Occipital lobe (tissue), 3 donors: ENCODE measurements at places on chromosomes 4 and X.

DNA sequence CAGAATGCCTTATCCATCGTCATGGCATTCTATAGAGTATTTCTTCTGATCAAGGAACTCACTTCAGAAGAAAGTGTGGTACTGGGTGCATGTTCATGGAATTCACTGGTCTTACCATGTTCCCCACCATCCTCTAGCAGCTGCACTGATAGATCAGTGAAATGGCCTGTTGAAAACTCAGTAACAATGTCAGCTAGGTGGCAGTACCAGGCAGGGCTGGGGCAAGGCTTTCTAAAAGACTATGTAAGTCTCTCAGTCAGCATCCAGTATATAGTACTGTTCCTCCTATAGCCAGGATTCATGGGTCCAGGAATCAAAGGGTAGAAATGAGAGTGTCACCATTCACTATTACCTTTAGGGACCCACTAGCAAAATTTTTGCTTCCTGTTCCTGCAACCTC is 15.8 kb upstream of the LDB2 start:
- no peak for DNase-seq

GRCh38 chr4:168998596-168998995 is 11.5 kb downstream of the CBR4 start:
- DNase-seq, result no peak

- DNase-seq, result no peak
These were observed 270.8 kb downstream of the GRIA3 start for GRCh38 chrX:123454712-123455431.

DNA sequence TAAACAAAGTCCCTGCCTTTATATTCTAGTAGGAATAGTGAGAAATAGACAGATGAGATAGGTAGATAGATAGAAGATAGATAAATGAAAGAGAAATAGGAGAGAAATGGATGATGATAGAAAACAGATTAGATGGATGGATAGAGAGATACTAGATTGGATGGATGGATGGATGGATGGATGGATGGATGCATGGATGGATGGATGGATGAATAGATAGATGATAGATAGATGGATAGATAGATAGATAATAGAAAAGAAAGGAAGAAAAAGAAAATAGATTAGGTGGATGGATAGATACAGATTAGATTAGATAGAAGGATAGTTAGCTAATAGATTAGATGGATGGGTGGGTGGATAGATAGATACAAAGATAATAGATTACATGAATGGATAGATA is 33.2 kb upstream of the WDR17 start:
- no peak for DNase-seq

DNA sequence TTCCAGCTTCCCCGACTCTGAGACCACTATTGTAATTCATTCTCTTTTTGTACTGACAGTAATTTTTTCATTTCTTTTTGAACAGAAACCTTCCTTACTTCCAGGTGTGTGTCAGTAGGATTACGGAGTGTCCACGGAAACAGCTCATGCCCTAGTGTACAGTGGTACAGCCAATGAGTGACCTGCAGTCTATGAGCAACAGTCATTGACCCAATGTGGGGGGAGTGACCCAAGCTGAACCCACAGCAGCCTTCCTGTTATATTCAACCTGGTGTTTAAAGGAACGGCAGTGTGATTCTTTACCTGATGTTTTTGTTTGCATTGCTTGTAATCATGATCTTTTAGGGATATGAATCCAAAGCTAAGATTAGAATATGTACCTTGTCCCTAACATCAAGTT is 1.2 kb downstream of the H2BW2 start:
- no peak for DNase-seq

GRCh38 chr4:61385256-61385655 is 185.1 kb downstream of the ADGRL3 start:
- DNase-seq, result no peak

GRCh38 chr4:61202638-61203435 is 2.7 kb downstream of the ADGRL3 start:
- peak; percentile 39 for DNase-seq

GRCh38 chrX:138710866-138711341 is 613 bp downstream of the FGF13 start:
- no peak for DNase-seq

DNA sequence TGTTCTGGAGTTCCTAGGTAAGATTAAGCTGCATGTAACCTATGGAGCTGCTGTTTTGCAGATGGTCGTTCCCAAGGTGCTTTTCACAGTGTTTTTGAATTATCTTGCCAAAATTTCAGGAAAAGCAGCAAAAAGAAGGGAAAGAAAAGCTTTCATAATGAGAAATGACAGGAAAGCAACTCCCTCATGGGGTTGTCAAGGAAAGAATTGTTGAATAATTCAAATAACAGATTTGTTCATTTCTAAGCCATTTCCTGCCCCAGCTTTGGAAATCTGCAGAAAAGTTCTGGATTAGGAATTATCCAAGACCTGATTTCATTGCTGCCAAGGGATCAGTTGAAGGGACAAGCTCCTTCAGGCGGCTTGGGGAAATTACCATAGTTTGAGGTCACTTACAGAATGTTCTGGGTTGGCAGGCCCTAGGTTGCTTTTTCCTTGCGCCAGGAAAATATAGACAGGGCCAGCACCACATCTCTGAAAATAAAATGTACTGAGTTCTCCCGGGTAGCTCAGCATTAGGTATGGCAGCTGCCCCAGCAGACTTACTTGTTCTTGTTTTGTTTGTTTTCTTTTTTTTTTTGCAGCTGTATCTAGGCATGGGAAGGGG is 354.7 kb downstream of the STIM2 start:
- no peak for DNase-seq

- DNase-seq, result no peak
These were observed 176.4 kb upstream of the JADE1 start for GRCh38 chr4:128633067-128633466.

GRCh38 chr4:112514647-112515197 is 1.3 kb downstream of the NEUROG2 start:
- DNase-seq, result no peak

DNA sequence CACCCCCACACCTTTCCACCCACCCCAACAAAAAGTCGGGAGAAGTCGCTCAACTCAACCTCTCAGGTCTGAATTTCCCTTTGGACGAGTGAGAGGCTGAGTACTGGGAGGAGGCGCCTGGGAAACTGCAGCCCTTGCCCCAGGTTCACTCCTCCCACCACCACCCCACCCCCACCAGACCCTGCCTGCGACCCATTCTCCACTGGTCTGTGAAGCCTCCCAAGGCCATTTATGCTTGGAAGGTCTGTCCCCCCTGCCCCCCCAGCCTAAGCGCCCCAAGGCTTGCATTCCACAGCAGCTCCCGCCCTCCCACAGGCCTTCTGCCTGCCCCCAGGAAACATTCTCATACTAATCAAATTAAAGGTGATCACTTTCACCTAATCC is 27.2 kb downstream of the ELF4 start:
- no peak for DNase-seq

- no peak for DNase-seq
These were observed 697 bp downstream of the ZNF280C start for GRCh38 chrX:130267956-130268448.

DNA sequence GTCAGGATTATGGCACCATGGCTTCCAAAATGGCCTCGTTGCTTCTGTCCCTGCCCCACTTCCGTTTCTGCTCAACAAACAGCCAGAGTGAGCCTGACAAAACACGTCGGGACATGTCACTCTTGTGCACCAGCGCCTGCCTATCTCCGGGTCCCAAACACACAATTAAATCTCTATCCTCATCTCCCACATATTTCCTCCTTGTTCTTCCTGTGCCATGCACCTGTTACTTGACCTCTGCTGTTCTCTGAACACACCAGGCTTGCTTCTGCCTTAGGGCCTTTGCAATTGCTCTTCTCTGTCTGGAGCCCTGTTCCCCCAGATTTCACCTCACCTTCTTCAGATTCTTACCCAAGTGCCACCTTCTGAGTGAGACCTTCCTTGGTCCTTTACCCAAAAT is 12.7 kb upstream of the CD38 start:
- DNase-seq, result no peak
